ENCODE measurements at places on chromosomes 1 and 21.

- DNase-seq: no peak
These were observed 13.2 kb downstream of the DISC1 start for GRCh38 chr1:231639819-231640218.

GRCh38 chr1:153533689-153534201 is 2.0 kb downstream of the S100A6 start:
- no peak for DNase-seq

GRCh38 chr1:237386362-237387143 is 344.6 kb downstream of the RYR2 start:
- DNase-seq: no peak

DNA sequence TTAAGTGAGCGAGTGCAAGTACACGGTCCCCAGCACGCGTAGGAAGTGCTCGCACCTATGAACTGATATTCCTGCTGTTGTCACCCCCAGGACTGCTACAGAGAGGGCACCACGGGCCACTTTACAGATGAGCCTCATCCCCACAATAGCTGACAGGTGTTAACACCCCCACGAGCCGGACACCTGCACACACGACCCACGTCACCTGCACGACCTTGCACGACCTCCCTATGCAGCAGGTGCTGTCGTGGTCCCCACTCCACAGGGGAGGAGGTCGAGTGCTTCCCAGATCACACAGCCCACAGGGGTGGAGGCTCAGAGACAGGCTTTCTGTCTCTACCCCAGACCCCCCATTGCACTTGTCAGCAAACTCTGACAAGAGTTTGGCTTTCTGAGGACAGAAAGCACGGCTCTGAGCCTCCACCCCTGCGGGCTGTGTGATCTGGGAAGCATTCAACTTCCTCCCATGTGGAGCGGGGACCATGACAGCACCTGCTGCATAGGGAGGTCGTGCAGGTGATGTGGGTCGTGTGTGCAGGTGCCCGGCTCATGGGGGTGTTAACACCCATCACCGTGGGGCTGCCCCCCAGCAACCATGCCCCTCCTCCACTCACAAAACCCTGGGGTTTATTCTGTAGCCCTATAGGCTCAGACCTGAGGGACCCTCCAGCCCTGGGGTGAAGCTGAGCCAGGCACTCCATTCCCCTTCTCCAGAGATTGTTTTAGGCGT is 80.8 kb downstream of the MATN1 start:
- no peak for DNase-seq

DNA sequence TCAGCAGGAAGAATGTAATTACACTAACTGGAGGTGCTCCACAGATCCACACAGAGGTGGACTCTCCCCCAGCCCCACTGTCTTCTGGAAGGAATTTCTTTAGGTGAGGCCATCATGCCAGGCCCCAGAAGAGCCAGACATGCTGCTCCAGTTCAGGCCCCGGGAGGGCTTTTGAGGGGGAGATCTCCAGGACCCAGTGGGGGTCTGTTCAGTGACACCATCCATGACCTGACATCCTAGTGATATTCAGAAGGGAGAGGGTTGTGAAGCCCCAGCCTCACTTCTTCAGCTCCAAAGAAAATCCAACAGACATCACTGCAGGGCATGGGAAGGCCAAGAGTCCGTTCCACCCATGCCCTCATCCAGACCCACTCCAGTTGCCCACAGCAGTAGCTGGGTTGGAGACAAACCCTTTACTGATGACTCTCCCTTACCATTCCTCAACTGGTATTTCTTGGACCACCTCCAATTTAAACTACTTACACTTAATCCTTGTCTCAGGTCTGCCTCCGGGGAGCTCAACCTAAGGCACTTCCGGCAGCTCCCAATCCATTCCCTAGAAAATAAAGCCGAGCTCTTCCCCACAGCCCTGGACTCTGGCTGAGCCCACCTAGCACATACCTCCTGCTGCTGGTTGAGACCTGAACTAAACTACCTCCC is 39.2 kb downstream of the CSMD2 start:
- no peak for DNase-seq

DNA sequence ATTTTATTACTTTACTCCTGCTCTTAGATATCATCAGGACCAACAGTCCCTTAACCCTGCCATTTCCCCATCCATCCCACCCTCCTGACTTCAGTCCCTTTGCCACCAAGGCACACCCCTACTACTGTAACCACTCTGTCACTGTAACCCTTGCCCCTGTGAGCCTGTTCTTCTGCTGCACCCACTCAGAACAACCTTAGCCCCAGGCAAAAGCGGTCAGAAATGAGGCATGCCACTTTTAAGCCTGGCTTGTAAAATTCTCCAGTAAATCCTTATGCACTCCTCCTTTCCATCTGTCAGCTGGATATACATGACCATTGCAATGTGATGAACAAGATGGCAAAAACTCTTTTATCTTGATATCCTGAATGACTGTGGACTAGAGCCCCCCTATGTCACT is 555.0 kb upstream of the PLXNA2 start:
- no peak for DNase-seq

DNA sequence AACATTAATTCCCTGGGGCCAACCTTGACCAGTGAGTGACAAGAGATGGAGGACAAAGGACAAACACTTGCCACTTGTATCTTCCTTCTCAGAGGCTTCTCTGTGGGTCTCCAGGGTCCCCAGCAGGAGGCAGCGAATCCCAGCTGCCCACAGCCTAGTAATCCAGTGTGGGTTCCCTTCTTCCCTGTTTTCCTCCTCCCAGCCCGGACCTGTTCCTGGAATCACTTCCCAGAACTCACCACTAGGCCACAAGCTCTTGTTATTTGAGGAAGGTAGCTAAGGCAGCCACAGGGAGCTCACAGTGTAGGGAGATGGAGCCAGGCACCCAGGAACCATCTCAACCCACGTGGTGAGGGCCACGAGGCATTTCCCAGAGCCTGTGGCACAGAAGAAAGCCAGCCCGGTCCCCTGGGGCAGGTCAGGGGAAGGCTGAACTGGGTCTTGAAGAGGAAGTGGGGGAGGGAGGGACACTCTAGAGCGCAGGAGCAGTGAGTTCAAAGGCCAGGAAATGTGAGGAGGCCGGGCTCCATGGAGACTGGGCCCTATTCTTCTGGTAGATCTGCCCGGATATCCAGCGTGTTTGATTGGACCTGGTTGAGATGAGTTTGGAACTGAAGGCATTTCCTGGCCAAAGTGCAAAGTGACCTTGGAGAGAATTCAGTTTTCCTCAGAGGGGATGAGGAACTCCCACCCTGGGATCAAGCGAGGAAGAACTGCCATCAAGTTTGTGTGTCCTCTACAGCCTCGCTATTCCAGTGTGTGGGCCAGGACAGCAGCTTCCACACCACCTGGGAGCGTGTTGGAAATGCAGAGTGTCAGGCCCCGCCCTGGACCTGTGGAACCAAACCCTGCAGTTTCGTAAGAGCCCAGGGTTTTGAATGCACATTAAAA is 20.3 kb upstream of the C2CD2 start:
- DNase-seq: no peak

DNA sequence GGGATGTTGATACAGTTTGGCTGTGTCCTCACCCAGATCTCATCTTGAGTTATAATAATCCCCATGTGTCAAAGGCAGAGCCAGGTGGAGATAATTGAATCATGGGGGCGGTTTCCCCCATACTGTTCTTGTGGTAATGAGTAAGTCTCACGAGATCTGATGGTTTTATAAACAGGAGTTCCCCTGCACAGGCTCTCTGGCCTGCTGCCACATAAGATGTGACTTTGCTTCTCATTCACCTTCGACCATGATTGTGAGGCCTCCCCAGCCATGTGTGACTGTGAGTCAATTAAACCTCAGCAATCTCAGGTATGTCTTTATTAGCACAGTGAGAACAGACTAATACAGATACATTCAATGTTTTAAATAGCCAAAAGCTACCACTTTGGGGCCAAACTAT is 41.1 kb downstream of the SLC35F3 start:
- no peak for DNase-seq

DNA sequence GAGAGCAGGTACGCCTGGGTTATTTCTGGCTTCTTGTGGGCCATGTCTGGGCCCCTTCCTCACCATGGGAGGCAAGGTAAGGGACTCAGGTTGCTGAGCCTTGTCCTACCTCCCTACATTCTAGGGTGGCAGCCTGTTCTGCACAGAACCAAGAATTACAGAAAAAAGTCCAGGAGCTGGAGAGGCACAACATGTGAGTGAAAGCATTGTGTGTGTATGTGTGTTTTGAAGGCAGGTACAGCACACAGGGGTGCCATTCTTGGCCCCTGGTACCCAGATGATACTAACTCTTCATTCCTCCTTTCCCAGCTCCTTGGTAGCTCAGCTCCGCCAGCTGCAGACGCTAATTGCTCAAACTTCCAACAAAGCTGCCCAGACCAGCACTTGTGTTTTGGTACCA is 4.4 kb downstream of the JTB start:
- no peak for DNase-seq

GRCh38 chr1:56215771-56216170 is 363.6 kb downstream of the PLPP3 start:
- no peak for DNase-seq

DNA sequence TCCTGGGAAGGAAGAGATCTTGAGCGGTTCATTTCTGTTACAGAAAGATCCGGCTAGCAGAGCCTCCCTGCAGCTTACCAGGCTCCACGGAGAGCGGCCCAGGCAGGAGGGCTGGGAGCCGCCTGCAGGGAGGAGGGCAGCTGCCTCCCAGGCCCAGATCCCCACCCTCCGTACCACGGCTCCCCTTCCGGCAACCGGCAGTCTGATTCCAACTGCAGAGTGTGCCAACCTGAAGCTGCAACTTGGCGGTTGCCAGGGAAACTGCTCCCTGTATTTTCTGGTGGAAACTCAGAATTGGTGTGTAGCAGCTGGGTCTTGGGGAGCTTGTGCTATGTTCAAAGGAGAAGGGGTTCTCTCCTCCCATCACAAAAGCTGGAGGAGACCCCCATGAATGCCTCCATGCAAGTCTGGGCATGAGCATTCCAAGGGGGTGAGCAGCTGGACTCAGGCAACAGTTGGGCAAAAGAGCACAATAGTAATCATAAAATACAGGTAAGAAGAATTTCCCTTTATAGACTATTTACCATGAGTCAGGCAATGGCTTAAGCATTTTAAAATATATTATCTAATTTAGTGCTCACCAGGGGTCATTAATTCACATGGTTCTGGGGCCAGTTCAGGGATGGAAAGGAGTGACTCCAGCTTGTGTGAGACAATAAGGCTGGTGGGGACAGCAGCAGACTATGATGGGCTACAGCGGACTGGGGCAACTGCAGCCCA is 46.1 kb upstream of the KAZN start:
- no peak for DNase-seq

- no peak for DNase-seq
These were observed 30.2 kb downstream of the LAMB3 start for GRCh38 chr1:209621741-209622655.

GRCh38 chr1:89989799-89990198 is 5.1 kb upstream of the ZNF326 start:
- DNase-seq: no peak

DNA sequence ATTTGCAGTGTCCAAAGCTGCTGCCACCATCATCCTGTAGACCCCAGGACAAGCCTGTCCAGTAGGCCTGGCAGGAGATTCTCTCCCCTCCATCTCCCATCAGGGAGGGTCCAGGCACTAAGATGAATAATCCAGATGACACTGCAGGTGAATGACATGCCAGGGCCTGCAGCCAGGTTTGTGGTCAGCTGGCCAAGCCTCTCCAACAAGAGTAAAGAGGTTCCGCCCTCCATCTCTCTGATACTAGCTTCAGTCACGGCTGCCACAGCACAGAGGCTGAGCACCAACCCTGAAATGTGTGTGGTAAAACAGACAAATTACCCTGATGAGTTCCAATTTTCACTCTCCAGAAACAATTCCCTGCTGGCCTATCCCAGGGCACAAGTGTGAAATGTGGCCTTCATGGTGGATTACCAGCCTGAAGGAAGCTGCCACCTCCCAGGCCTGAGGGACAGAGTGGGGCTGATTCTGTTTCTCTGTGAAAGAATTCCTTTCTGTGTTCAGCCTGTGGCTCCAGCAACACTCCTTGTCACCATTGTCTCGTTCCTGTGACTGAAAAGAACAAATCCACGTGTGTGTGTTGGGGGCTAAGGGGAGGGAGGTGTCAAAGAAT is 19.9 kb upstream of the LHX4 start:
- no peak for DNase-seq

GRCh38 chr1:211583011-211583992 is 4.3 kb upstream of the SLC30A1 start:
- no peak for DNase-seq

DNA sequence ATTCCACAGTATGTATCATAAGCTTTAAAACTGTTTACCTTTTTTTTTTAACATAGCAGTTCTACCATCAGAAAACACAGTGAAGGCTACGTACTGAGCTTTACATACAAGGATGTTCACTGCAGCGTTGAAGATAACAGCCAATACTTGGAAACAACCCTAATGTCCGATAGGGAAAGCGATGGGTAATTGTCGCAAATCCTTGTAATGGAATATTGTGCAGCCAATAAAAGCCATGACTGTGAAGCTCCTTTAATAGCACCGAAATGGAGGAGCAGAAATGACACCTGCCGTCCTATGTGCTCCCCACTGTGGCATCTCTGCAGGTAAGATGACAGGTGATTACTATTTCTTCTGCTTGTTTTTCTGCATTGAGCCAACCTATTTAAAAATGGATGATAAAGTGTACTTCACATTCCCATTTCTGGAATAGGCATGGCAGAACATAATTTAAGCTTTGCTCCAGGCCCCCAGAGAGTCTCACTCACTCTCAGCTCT is 523.8 kb downstream of the PTPRU start:
- DNase-seq: no peak

DNA sequence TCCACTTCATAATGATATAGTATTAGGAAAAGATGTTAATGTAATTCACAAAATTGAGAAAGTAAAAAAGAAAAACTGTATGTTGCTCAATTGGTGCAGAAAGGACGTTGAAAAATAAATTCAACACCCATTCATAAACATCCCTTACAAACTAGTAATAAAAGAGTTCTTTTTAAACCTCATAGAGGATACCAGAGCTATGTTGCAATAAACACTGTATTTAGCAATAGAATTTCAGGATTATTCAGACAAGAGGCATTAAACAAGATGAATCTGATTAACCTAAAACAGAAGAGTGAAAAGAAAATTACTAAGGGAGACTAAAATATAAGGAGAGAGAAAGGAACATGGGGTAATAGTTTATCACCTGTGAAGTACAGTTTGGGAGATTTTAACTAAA is 154.8 kb downstream of the NTPCR start:
- DNase-seq: no peak

- no peak for DNase-seq
These were observed 1176.5 kb downstream of the NCAM2 start for GRCh38 chr21:22174746-22175145.

- no peak for DNase-seq
These were observed 930 bp downstream of the ARHGEF10L start for GRCh38 chr1:17540255-17541001.

GRCh38 chr1:65668368-65668767 is 124.3 kb upstream of the PDE4B start:
- no peak for DNase-seq

GRCh38 chr1:31834501-31834900 is 18.7 kb upstream of the SPOCD1 start:
- no peak for DNase-seq

- no peak for DNase-seq
These were observed 394.8 kb downstream of the PTPRC start for GRCh38 chr1:199033661-199034060.

- DNase-seq: no peak
These were observed 89.1 kb downstream of the RWDD3 start for GRCh38 chr1:95323123-95323522.

- DNase-seq: no peak
These were observed 76.0 kb downstream of the CAMK2N1 start for GRCh38 chr1:20409971-20410370.

GRCh38 chr1:202130816-202131522 is 8.3 kb downstream of the GPR37L1 start:
- DNase-seq: no peak

- no peak for DNase-seq
These were observed 310.2 kb downstream of the NTNG1 start for GRCh38 chr1:107450899-107451664.

- DNase-seq: no peak
These were observed 556 bp downstream of the WDR77 start for GRCh38 chr1:111448482-111448917.

Data from GM19239 (cell line).